GM18507 (cell line): ENCODE measurements at places on chromosomes 7 and 10.

- no peak for DNase-seq
Observed at GRCh38 chr7:134448356-134449229, 10.3 kb downstream of the AKR1B1 start.

DNA sequence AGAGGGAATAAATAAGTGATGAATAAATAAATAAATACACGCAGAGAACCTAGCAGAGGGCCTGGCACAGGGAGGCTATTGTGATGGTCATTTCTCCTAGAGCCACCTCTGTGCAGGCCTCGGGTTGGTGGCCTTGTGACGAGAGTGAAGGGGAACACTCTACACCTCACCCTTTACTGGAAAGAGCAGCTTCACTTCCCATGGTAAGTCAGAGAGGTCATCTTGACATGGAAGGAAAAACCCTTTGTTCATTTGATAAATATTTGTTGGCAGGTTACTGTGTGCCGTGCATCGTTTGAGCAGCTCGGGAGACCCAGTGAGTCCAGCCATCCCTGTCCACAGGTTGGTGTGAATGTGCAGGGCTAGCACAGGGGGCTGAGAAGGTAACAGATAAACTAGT, 70.2 kb upstream of the PODXL start:
- no peak for DNase-seq

GRCh38 chr10:3853547-3854303, 68.7 kb upstream of the KLF6 start:
- no peak for DNase-seq

DNA sequence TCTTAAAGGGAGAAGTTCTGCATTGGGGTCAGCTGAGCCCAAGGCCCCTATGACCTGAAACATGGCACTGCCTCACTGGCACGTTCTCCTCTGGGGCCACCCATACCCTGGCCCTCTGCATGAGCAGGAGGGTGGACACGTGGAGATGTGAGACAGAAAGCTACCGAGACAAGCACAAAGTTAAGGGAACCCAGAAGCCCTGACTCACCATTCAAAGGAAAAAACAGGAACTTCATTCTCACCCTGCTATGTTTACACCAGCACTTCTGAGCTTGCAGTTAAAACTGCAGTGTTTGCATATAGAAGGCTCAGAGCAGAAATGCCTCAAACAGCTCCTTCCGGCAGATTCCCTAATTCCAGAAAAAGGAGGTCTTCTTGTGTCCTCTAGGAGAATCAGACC, 41.7 kb downstream of the DENND11 start:
- no peak for DNase-seq

DNA sequence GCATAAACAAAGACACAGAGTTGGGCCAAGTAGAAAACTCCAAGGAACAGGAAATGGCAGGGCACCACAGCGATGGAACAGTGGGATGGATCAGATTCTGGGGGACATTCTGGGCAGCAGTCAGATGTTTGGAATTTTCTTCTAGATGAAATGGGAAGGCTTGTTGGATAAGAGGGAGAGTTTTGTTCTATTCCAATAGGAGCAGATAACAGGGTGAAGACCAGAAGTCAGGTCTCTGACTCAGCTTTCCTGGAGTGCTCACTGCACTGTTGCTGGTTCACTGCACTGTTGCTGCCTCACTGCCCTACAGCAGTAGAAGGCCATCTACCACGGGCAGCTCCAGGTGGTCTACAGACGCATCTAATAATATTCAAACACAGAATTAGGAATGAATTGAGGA, 135.6 kb downstream of the ATE1 start:
- DNase-seq, result no peak

DNA sequence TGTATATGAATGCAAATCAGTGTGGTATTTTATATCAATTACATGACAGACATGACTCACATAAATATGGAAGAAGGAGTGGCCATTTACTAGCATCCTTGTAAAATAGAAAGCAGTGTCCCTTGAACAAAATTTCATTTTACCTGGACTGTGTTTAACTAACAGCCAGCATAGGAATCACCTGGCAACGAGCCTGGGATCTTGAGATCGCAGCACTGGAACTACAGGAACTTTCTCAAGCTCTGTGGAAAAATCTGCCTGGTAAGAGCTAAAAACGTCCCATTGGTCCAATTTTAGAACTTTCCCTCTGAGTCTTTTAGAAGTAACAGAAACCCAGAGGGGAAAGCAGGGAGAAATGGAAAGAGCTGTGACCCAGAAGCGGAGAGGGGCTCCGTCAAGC, 68.9 kb upstream of the AMPH start:
- DNase-seq, result no peak

GRCh38 chr10:8163824-8164223, 109.3 kb downstream of the GATA3 start:
- no peak for DNase-seq

DNA sequence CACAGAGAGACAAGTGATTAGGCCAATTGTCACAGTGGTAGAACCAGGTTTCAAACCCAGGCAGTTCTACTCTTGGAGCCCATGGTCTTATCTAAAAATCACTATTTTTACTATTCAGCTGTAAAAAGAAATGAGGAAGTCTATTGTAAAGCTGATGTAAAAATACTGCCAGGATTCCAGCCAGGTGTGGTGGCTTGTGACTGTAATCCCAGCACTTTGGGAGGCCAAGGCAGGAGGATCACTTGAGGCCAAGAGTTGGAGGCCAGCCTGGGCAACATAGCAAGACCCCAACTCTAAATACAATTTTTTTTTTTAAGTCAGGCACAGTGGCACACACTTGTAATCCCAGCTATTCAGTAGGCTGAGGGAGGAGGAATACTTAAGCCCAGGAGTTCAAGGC, 40.4 kb downstream of the HIP1 start:
- DNase-seq, result no peak

DNA sequence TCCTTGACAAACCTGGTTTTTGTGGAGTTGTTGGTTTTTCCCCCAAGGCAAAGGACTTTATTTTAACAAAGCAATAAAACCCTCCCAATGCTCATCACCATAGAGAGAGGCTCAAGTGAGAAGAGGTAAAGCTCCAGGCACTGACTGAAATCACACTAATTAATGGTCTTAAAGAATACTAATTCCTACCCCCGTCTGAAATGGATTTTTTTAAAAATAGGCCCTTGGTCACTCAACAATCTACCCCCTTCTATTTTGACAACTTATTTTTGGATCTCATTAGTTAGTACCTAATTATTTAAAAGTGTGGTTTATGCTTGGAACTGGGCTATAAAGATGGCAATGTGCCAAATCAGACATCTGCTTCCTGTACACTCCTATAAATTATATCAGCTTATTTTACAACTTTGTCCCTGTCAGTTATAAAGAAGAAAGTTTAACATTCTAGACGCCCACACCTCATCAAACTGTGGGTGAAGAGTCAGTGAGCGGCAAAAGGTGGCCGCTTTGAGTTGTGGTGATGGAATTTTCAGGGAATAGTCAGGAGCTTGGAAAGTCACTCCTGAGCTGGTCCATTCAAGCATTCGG, 10.6 kb downstream of the GLI3 start:
- no peak for DNase-seq

- no peak for DNase-seq
Observed at GRCh38 chr10:63491588-63492316, 26.0 kb upstream of the JMJD1C start.

DNA sequence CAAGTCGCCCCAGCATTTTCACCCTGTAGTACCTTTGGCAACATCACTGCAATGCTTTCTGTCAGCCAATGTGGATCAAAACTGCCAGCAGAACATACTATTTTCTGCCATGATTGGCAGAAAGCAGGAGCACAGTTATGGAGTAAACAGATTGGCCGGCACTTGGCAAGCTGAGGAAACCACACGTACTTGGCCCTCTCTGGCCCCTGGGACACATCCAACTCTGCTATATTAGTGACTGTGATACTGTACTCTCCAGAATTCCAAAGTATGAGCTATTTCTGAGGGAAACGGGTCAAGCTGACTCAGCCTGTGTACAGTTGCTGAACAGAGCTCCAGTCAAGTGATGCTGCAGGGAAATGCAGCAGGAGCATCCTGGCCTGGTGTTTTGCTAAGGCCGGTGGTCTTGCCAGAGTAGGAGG, 39.8 kb upstream of the LANCL2 start:
- no peak for DNase-seq
